ENCODE measurements at places on chromosomes 3 and 15.

DNA sequence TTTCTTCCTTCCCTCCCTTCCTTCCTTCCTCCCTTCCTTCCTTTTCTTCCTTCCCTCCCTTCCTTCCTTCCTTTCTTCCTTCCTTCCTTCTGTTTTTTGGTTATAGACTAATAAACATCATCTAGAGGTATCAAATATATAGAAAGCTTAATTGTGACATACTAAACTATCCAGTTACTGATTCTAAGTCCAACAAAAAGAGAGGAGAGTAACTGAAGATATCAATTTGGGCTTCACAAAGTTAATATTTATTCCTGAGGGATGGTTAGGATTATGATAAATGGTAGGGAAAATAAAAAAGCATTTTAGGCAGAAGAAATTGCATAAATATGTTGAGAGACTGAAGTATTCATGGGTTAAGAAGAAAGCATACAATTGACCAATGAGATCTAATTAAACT, 7.8 kb upstream of the CLDN16 start:
- DNase-seq = no peak

DNA sequence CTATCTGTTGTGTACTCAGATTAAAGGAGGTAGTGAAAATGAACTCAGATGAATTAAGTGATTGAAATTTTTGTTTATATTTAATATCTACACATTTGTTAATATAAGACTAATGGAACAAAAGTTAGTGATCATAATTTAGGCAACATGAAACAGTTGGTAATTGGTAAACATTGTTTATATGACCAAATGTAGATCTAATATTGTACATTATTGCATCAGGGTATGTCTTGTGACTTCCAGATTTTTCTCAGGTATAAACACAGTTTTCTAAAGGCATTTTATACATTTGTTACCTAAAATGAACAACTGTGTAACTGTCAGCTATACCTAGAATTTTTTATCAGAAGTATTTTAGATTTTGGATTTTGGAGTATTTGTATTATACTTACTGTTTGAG, 14.8 kb downstream of the GMPS start:
- DNase-seq = no peak

GRCh38 chr15:40092256-40092978, 16.3 kb downstream of the BMF start:
- no peak for DNase-seq

DNA sequence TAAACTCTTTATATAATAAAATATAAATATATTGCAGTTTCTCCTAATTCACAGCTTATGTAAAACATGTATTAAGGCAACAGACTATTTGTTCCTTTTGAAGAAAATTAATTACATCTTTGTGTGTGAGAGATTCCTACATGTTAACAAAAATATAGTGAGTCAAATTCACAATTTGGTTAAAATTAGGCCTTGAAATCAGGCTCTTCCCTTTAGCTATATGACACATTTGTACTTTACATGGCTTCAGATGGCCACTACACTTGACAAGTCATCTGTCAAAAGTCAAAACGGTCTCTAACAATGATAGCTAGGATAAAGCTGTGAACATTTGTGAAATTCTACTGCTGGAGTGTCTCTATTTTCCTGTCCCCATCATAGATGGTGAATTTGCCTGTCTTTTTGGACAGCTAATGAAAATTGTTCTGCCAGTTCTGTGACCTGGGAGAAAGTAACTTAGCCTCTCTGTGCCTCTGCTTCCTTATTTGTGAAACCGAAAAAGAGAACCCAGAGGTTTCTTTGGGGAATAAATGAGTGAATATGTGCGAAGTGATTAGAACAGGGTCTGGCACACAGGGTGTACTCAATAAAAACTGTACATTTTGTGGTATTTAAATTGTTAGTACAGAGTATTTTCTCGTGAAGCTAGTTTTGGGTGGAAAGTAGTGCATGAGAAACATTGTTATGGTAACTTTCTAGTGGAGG, 23.6 kb downstream of the TM4SF4 start:
- no peak for DNase-seq

DNA sequence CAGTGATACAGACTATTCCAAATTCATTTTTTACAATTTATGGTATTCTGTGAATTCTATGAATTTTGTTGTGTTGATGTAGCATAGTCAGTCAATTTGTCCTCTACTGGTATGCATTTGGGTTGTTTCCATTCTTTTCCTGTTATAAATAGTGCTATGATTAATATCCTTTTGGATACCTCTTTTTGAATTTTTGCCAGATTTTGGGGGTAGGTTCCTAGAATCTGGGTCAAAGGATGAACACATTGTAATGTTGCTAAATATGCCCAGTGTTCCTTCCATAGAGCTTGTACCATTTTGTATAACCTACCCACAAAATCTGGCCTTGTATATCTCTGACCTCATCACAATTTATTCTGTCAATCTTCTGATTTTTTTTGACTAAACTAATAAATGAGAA, 44.4 kb upstream of the C3orf38 start:
- DNase-seq = no peak

DNA sequence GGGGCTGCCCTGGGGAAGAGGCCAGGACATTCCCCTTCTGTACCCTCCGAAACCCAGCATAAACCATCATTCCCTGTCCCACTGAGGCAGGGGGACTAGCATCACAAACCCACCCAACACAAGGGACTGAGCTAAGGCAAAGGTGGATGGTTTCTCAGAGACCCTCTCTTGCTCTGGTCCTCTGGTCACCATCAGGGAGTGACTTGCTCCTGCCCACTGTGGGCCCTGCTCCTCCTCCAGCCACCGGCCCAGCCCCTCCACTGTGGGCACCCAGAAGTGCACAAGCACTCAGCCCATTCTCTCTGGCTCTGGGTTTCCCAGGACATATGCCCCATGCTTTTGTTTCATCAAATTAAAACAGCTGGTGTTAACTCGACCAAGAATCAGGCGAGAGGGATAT, 44.9 kb downstream of the PTH1R start:
- no peak for DNase-seq

- DNase-seq = no peak
These were observed 371.2 kb upstream of the ROBO2 start for GRCh38 chr3:76668653-76669052.

DNA sequence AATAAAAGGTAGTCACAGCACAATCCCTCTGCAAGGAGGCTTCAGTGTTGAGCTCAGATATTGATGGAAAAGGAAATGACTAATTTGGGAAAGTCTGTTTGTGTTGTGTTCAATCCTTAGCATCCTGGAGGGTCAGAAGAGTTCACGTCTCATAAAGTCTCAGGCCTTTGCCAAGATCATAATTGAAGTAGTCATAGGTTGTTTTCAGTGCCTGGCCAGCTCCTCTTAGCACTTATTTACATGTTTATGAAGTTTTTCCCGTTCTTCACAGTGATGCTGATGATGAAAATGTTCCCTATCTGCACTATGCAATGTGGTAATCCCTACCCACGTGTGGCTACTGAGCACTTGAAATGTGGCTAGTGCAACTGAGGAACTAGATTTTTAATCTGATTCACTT, 61.6 kb upstream of the TGFBR2 start:
- no peak for DNase-seq

DNA sequence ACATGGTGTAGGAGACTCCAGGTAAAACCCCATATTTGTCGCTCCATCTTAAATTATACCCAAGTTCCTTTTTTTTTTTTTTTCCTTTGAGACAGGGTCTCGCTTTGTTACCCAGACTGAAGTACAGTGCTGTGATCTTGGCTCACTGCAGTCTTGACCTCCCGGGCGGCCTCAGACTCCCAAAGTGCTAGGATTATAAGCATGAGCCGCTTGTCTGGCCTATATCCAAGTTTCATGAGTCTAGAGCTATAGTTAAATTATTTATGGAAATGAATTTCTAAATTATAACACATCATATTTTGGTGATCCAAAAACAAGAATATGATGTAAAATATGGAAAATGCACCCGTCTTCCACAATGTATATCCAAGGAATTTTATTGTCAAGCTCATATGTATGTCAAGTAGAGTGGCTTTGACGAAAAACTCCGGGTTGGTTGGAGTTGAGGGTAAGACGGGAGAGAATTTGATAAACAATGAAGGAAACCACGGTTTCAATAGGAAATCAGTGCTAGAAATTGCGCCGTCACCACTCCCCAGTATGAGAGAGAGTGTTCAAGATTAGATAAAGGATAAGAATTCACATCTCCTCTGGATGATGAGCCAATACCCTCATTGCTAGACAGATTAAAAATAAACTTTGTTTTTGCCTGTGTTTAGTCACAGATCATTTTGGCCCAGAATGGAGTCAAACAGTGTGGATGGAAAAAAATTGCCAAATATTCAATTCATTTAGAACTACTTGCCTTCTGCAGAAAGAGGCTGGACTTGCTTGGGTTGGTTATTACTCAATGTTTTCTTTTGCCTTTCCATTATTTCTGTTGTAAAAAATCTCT, 209.2 kb upstream of the NR2F2 start:
- DNase-seq = no peak

DNA sequence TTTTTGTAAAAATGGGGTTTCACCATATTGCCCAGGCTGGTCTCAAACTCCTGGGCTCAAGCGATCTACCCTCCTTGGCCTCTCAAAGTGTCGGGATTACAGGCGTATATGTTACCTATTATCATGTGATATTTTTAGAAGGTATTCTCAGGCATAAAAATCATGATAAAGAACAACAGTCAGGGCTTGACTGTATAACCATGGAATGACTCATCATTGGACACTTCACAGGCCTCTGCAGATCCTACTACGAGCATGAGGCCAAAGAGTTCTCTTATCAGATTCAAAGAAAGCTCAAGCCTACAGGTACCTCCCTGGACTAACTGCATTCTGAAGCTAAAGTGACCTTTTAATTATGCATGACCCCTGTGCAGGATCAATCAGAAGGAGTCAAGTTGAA, 91.7 kb upstream of the PRICKLE2 start:
- DNase-seq = peak; percentile 77

- DNase-seq = peak; percentile 44
These were observed 49.8 kb upstream of the DCLK3 start for GRCh38 chr3:36814066-36814717.

- peak; percentile 61 for DNase-seq
These were observed 8.2 kb downstream of the PLOD2 start for GRCh38 chr3:146152834-146153233.

DNA sequence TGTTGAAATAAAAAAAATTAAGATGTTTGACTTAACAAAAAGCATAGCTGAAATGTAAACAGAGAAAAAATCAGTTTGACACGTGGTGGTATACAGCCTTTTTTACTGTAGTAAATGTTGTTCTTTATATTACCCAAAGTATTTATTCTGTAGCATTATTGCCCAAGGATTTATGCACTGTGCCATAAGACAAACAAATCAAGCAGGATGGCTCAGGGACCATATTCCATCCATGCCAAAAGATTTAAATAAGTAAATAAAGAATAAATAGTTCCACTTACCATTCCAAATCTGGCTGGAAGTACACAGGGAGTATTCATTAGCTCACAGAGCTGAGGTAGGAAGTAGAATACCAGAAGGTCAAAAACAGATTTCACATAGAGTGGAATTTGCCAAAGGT, 666.7 kb upstream of the CADM2 start:
- no peak for DNase-seq

DNA sequence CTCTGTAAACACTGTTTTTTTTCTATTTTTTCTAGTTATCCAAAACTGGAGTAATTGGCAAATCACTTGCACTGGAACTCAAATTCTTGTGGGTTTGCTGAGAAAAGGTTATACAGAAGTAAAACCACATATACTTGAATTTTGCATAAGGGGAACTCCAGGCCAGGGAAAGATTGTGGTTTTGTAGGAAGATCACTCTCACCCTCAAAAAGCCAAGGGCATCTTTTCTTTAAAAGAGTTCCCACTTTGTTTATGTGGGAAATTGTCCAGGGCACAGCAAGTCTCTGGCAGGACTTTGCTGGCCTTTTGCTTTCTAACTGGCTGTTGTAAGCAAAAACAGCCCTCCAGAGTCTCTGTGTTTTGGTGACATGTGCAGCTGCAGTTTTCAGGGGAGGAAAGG, 340.3 kb upstream of the RBMS3 start:
- no peak for DNase-seq

- peak; percentile 14 for DNase-seq
These were observed 251.6 kb downstream of the XXYLT1 start for GRCh38 chr3:195019335-195019734.

- peak; percentile 83 for DNase-seq
These were observed 146.4 kb upstream of the PFN2 start for GRCh38 chr3:150117076-150117475.

GRCh38 chr15:90031231-90031791, 30.2 kb downstream of the ZNF710 start:
- DNase-seq = peak; percentile 50

GRCh38 chr3:106120356-106120755, 251.5 kb upstream of the CBLB start:
- no peak for DNase-seq

GRCh38 chr3:37995652-37996641, 5.4 kb downstream of the VILL start:
- no peak for DNase-seq

DNA sequence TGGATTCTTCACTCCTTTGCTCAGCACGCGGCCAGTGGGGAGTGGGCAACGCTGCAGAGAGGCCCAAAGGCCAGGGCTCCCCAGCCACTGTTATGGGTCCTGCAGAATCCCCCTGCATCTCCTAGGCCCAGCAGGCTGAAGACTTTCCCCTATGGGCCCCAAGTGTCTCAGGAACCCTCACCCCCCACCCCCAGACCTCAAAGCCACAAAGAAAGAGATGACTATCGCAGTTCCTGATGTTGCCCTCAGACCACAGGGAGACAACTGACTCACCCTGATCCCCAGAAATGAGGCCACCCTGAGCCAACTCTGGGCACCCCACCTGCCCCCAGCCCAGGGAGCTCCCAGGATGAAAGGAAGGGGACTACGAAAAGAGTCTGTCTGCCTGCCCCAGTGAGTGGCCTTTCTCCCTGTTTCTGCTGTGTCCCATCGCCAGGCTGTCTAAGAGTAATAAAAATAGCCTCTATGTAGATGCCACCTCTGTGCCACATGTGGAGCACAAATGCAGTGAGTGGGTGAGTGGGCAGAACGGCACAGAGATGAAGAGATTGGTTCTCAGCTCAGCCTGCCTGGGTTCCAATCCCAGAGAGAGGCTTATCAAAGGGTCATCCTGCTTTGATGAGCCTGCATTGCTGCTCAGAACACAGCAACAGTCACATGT, 283.0 kb downstream of the UACA start:
- no peak for DNase-seq

DNA sequence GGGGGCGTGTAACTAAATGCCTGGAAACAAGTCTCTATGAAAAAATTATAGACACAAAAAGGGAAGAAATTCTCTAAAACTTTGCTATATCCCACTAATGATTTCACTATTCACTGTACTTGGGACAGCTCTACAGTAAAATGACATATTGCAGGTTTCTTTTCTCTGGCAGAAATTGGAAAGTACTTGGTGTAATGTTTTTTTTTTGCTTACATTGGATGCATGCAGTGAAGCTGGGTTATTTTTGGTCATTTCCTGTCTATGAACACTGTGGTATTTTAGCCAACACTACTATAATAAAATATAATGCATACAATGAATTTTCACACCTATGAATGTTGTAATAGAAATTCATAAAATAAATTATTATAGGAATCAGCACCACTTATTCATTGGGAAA, 109.7 kb downstream of the LRRC49 start:
- no peak for DNase-seq
